ENCODE measurements at places on chromosomes 11 and 22. TPM values are rescaled to one million over a fixed set of nuclear protein-coding genes. Genes with fewer than 3 reads are reported as not detected.
A peak's percentile ranks its signal among the peaks of the same experiment; 100 is the strongest.

Gene APOA1
- total RNA-seq: not detected

Gene B4GALNT4
- total RNA-seq: not detected

Gene LRRC74B
- total RNA-seq: 0.13 TPM

Gene OR8D1
- total RNA-seq: not detected

Gene OR11H1
- not detected for total RNA-seq

Gene ALX4
- not detected for total RNA-seq

Gene CCDC87
- 1.3 TPM for total RNA-seq

Gene TPH1
- 0.10 TPM for total RNA-seq

Gene GALNT18
- 0.44 TPM for total RNA-seq

DNA sequence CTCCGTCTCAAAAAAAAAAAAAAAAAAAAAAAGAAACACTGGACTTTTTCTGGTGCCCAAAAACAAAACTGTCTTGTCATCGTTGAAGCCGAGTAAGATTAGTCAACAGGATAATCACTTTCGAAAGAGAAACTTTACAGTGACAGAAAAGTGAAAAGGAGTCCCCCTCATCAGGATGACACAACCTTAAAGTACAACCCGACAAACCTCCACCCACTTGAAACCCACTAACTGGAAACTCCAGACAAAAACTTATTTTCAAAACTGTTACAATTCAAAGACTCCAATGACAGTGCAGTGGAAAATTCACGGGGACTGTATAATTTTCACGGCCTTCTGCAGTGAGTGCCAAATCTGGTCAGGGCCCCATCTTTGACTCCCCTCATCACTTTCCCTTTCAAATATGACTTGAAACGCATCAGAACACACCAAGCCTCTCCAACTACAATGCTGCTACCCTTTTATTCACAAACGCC, 1.3 kb downstream of the DENND5A start:
- no peak for DNase-seq

DNA sequence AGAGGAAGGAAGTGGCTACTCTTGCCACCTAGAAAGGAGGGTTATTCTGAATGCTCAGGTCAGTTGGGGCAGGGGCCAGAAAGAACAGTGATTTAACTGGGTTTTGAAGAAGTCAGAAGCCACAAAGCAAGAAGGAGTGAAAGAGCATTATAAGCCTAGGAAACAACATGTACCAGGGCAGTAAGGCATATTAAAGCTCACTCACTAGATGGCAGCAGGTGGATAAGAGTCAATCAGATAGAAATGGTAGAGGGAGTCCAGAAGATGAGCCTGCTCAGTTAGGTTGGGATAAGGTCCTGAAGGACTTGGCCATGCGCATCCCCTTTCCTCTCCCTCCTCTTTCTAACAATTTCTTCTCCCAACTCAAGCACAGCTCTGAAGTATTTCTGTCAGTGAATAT, 22.0 kb upstream of the PATE1 start:
- DNase-seq: peak; percentile 50

- DNase-seq: no peak
These were observed 17.9 kb upstream of the NUCB2 start for GRCh38 chr11:17258670-17259069.

- no peak for DNase-seq
These were observed 44.3 kb downstream of the DNHD1 start for GRCh38 chr11:6541356-6541755.

GRCh38 chr11:64447831-64448598, 89.1 kb downstream of the RPS6KA4 start:
- no peak for DNase-seq

- no peak for DNase-seq
These were observed 51.2 kb upstream of the BIRC3 start for GRCh38 chr11:102266099-102266498.

- peak; percentile 53 for DNase-seq
These were observed 516 bp downstream of the VPS26B start for GRCh38 chr11:134224710-134225664.

DNA sequence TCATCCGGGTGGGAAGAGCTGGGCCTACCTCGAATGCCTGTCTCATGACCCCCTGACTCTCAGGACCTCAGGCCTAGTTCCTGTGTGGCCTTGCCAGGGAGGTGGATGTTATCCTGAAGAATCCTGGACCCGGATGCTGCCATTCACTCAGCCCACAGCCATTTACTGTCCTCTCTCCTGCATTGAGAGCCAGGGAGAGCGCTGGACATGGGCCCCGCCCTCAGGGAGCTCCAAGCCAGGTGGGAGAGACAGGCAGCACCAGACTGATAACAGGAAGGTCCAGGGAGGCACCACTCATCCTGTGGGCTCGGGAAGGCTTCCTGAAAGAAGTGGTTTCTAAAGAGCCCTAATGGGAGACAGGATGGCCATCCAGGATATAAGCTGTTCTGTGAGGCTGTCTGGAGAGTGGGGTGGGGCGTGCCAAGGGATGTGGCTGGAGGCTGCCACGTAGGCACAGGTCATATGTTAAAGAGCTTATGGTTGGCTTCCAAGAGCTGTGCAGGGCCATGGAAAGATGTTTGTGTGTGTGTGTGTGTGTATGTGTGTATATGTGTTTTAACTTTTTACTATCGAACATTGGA, 8.6 kb downstream of the SERPINH1 start:
- DNase-seq: no peak

DNA sequence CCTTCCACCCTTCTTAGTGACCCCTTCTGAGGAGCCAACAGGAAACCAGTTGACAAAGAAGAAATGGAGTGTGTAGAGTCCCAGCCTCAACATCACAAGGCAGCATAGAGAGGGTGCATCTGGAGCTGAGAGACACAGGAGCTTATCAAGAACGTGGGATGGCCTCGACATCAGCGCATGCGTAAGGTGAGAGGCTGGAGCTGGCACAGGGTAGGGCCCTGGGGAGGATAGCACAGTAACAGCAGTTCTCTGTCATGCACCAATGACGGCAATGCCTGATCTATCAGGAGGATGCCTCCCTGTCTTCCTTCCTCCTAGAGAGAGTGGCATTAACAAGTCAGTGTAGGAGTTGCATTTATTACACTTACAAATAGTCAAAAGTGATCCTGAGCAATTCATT, 426.1 kb downstream of the NTM start:
- no peak for DNase-seq

DNA sequence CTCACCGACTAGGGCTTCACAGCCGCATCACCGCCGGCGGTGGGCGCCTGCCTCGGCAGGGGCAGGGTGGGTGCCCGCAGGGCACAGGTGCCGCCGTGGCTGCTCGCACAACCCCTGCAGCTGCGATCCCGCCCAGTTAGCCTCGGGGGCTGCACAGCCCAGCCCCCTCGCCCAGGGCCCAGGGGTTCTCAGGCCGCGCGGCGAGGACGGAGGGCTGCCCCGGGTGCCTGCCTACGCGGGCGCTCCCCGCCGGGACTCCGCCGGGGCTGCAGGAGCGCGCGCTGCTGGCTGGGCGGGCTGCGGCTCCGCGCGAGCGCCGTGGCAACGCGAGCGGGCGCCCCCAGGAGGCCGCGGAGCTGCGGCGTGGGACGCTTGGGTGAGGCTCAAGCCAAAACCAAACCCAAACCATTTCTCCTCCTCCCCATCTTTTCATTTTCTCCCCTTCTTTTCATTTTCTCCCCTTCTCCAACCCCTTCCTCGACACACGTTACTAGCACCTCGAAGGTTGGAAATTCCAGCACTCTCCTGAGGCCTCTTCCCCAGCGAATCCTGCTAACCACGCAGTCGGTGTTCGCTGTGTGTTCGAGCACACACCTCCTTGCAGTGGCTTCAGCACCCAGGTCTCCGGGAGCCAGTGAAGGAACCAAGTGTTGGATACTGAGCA, at the start of gene MICAL3:
MICAL3 (minus strand) TSS at position 286 of the 664 bp plus-strand sequence. CDS start 117,749 bp downstream, outside the sequence.
- peak; percentile 46 for DNase-seq

- DNase-seq: no peak
These were observed 42.9 kb downstream of the MORC2 start for GRCh38 chr22:30925667-30926066.

DNA sequence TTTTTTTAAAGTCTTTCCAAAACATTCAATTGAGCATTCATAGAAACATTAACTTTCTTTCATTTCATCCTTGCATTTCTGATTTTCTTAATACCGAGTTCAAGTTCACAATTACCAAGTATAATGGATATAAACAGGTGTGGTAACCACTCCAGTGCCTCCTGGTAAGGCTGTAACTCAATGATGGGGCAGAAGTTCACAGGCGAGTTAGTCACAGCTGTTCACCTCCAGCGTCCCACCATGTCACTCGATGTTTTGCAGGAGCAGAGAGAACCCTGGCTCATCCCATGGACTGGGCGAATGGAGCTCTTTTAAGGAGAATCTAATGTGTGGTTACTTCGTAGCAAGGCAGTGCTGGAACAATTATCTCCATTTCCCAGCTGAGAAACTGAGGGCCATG, 94.4 kb upstream of the ALX4 start:
- no peak for DNase-seq

- no peak for DNase-seq
These were observed 18.9 kb downstream of the SHISAL1 start for GRCh38 chr22:44293876-44294275.

DNA sequence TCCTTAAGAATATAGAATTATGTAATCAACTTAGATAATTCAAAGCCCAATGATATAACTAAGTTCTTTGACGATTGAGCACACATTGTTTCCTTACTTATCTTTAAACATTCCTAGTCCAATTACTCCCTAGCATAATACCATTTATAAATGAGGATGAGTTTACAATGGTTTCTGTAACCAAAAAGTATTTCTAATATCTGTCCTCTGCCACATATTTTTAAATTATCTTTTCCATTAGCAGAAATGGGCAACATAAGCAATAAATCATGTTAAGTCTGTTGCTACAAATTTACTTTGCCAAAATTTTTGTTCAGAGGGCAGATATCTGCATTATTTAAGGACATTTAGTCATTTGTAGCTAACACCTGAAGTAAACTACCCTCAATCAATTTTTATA, 6.7 kb downstream of the CREBZF start:
- no peak for DNase-seq

All from HT-29 (cell line).